Activated T-helper 9 cell treated with anti-CD3 and anti-CD28 coated beads, Interleukin-2, amount 50 U/mL, for 16 hours (primary cell): ENCODE measurements at places on chromosomes 13 and 19.

DNA sequence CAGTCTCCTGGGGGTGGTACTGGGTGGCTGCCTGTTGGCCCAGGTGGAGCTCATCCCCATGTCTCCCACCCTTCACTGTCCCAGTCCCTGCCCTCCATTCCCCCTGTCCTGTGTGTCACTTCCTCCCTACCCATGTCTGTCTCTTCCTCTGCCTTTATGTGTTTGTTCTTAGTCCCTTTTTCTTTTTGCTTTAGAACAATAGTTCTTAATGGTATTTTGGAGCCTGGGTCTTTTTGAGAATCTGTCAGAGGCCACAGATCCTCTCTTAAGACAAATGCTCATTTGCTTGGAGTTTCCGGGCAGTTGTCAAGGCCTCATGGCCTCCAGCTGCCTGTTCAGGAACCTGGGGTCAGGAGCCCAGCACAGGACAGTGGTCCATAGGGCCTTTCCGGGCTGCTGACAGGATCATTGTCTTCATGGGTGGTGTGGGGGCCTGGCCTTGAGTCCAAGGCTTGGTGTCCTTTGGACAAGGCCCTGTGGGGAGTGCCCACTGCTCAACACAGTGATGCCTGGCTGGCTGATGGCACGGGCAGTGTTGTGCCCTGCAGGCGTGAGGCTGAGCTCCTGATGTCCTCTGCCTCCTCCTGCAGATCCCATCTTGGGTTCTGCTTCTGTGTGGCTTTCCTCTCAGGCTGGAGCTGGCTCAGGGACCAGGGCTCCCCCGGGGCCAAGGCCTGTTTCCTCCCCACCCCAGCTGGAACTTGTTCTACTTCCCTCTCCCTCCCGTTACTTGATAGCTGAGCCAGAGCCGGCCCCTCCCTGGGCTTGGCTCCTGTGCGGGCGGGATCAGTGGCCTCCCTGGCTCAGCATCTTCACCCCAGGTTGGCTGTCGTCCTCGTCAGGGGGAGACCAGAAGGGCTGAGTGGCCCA, 3.5 kb downstream of the EGLN2 start:
- no peak for DNase-seq

GRCh38 chr13:113623491-113624234, 34.3 kb downstream of the ATP4B start:
- DNase-seq = no peak

- DNase-seq = no peak
Observed at GRCh38 chr13:99403458-99403971, 96.3 kb upstream of the GPR183 start.

GRCh38 chr19:13063461-13064091, 39.1 kb downstream of the LYL1 start:
- no peak for DNase-seq

DNA sequence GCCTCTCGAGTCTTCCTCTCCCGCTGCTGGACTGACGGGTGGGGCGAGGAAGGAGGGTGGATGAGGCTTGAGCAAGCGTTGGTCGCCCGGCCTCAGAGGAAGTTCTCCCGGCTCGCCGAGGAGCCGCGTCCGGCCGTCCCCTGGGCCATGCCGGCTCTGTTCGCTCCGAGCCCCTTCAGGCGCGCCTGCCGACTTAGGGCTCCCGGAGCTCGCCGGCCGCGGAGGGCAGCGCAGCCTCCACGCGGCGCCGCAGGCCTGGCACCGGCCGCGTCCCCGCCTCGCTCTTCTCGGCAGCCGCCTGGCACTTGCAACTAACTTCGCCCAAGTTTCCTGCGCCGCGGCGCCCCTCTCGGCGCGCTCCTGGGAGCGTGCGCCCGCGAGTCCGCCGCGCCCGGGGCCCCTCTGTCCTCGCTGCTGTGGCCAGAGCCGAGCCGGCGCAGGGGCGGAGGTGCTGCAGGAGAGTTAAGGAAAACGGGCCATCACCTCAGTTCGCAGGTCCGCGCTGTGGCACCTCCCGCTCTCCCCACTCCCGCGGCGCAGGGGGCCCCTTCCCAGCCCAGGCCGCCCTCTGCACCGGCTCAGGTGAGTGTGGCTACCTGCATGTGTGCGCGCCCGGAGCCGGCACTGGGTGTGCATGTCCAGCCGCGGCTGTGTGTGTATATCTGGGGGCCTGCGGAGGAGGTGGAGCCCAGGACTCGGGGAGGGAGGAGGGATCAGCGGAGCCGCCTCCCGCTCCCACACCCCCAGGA, 641 bp upstream of the SOX21 start:
- no peak for DNase-seq

GRCh38 chr13:100773923-100774663, 99.5 kb upstream of the TMTC4 start:
- DNase-seq = no peak

GRCh38 chr13:55869648-55870047, 1271.1 kb upstream of the PRR20A start:
- no peak for DNase-seq

GRCh38 chr19:52297601-52298364, 814 bp downstream of the ZNF480 start:
- no peak for DNase-seq
